ENCODE measurements at places on chromosomes 4 and X.

GRCh38 chr4:150493851-150494250 lies 88.1 kb upstream of the MAB21L2 start:
- no peak for DNase-seq

DNA sequence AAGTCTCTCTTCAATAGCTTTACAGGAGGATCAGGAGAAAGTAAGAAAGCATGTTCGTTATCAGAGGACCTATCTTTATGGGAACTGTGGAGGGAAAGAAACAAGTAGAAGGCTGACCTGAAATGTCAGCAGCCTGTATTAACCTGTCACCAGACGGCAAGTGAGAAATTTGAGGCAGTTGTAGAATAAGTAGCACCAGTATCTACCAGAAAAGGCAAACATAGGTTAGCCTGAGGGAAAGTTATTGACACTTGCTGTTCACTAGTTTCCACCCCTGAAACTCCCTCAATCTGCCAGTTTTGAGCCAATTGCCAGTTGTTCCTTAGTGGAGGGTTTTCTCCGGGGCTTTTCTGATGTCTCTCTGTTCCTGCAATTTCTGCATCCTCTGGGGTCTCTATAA lies 36.4 kb downstream of the ZNF81 start:
- DNase-seq, result no peak

DNA sequence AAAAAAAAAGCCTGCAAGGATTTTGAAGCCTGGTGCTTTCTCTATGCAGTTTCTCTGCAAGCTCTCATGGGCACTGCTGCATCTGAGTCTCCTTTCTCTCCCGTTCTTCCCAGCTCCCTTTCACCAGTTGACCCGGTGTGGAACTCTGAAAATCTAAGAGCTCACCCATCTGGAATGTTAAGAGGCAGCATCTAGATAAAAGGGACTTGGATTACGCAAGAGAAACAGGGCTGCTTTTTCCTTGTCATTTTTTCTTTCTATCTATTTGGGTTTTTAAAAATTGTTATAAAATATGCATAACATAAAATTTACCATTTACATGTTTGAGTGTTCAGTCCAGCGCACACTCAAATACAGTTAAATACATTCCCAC lies 95.2 kb upstream of the RPS6KA3 start:
- DNase-seq, result no peak

DNA sequence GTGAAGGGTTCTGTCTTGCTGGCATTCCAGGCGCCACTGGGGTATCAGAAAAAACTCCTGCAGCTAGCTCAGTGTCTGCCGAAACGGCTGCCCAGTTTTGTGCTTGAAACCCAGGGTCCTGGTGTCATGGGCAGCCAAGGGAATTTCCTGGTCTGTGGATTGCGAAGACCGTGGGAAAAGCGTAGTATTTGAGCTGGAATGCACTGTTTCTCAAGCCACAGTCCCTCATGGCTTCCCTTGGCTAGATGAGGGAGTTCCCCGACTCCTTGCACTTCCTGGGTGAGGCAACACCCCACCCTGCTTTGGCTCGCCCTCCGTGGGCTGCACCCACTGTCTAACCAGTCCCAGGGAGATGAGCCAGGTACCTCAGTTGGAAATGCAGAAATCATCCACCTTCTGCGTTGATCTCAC lies 40.1 kb downstream of the NOP14 start:
- no peak for DNase-seq

GRCh38 chr4:2570551-2571222 lies 34.2 kb downstream of the FAM193A start:
- DNase-seq, result peak; percentile 24

- peak; percentile 95 for DNase-seq
These were observed 869 bp upstream of the CAMK2D start for GRCh38 chr4:113762186-113763028.

DNA sequence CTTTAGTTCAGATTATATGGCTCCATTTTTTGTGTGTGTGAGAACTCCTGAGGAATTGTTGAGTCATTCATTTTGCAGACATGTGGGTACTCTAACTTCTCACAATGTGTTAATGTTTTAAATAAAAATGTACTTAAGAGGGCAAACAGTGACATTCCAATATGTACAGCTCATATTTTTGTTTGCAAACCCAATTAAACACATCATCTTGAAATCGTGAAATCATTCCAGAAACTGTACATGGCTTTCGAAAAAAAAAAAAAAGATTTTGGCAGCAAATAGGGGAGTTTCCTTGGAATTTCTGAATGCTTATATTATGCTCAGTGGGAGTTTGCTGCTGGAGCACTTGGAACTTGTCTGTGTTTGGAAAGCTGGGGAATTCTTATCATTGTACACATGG lies 85.0 kb downstream of the HPGD start:
- DNase-seq, result no peak

DNA sequence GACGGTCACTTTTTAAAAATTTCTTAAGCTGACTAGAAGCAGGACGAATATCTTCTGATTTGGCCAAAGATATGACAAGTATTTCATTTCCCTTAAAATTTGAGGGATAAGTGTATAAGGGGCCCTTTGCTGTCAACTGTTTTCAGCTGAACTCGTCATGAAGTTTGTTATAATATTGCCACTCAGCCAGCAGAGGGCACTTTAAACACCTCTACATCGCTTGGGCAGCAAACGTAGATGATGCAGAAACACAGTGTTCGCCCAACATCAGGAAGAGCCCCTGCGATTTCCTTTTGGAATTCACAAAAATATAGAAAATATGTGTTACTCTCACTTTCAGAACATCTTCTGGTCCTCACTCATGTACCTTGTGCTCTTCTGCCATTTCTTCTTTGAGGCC lies 435.7 kb upstream of the FMR1 start:
- no peak for DNase-seq

DNA sequence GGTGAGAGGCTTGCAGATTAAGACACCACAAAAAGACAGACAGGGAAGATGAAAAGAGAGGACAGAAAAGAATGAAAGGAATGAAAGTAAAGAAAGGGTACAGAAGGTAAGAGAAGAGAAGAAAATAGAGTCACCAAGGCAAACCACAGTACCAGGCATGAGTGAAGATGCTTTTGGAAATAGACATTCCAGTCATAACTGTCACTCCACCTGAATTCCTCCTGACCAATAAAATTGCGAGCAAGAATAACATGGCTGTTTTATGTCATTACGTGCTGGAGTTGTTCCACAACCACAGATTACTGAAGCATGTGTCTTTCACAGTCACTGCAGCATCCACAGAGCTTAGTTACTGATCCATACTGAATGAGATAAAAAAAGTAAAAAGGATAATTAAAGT lies 864.9 kb upstream of the SLIT2 start:
- no peak for DNase-seq

GRCh38 chr4:36111172-36111571 lies 133.1 kb downstream of the ARAP2 start:
- DNase-seq, result no peak

Data from stimulated activated CD4-positive, alpha-beta T cell treated with anti-CD3 and anti-CD28 coated beads, Interleukin-1b, Interleukin-23, amount 100 ng/mL, for 4 hours (primary cell).